ENCODE measurements at places on chromosomes 16 and 17.

DNA sequence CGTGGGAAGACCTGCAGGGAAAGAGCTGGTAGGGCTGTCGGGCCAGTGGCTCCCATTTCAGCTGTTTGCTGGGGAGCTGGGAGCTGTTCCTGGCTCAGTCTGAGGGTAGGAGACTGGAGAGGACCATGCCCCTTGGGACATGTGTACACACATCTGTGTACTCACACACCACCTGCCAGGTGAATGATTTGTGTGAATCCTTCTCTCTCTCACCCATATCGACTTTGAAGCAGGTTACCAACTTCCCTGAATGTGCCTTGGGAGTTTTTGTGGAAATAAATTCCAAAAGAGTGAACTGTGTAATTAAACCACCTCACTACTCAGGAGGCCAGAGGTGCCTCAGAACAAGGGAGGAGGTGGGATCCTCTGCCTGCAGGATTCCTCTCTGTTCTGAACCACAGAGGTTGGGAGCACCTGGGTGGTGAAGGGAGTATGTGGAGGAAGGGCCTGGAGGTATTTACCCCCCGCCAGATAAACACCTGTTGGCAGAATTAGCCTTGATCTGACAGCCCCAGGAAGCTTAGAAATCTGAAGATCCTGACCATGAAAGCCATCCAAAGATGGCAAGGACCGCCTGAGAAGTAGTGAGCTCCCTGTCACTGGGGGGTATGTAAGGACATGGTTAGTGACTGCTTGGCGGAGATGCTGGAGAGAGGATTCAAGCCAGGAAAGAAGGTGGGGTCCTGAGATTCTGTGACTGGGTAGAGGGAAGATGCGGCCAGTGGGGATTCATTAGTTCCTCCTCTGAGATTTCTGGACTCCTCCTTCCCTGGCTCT, 3.3 kb downstream of the ABCC3 start:
- DNase-seq, result no peak

DNA sequence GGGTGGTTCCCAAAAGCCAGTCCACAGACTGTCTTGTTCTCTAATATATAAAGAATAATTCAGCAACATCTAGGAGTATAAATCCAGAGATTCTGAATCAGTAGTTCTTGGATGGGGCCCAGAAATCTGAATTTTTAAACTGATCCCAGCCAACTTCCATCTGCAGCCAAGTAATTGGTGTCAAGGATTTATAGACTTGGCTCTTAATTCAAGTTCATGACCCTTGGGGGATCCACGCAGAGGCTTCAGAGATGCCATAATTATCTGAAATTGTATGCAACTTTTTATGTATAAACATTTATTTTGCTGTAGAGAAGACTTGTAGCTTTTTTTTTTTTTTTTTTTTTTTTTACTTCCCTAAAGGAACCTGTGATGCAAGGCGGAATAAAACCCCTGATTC, 60.6 kb downstream of the HLF start:
- DNase-seq, result no peak

GRCh38 chr17:60926466-60927183, 249.0 kb downstream of the BCAS3 start:
- no peak for DNase-seq

DNA sequence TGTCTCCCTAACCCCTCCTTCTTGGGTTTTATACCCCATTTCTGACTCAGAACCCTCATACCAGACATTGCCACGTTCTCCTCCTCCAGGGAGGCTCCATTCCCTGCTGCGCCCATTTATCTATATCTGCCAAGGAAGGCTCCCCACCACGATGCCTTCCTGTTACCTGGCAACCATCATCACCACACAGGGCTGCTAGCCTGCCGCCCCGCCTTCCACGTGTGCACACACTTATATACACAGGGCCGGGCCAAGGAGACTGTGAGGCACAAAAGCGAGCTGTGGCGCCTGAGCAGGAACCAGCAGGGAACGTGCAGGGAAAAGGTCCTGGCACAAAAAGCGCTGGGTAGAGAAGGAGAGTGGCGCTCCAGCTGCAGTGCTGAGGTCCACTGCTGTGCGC, 261.8 kb downstream of the CBLN1 start:
- DNase-seq, result no peak

- DNase-seq, result no peak
These were observed 38.4 kb upstream of the XYLT1 start for GRCh38 chr16:17509194-17509593.

DNA sequence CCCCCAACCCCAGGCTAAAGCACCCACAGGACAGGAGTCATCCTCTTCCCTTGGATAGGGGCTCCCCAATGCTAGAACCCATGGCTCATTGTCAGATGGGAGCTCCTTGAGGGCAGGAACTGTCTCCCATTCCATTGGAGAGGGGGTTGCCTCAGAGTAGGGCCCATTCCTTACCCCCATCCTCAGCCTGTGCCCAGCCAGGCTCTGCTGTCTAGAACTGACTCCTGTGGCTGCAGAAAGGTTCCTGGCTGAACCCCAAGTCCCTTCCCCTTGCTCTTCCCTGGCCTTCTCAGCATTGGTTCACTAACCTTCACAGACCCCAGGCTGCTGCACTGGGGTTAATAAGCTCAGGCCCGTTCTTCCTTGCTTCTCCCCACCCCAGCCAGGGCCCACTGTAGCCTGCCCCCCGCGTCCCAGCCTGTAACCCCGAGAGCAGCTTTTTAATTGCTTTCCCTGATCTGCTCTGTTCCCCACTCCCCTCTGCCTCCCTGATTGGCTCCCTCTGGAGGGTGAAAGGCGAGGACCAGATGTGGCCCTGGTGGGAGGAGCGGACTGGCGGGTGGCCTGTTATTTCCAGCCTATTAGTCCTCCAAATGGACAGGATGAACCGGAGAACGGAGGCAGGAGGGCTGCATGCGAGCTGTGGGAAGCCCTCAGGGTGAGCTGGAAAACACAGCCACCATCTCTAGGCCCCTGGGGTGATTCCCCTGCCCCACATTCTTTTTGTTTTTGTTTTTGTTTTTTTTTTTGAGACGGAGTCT, 6.0 kb upstream of the GFAP start:
- DNase-seq, result no peak

GRCh38 chr16:57252148-57252721, 7.2 kb downstream of the ARL2BP start:
- no peak for DNase-seq

- DNase-seq, result no peak
These were observed 42.0 kb downstream of the PITPNM3 start for GRCh38 chr17:6514371-6514770.

- no peak for DNase-seq
These were observed 42.5 kb upstream of the CBFA2T3 start for GRCh38 chr16:89019511-89019910.

DNA sequence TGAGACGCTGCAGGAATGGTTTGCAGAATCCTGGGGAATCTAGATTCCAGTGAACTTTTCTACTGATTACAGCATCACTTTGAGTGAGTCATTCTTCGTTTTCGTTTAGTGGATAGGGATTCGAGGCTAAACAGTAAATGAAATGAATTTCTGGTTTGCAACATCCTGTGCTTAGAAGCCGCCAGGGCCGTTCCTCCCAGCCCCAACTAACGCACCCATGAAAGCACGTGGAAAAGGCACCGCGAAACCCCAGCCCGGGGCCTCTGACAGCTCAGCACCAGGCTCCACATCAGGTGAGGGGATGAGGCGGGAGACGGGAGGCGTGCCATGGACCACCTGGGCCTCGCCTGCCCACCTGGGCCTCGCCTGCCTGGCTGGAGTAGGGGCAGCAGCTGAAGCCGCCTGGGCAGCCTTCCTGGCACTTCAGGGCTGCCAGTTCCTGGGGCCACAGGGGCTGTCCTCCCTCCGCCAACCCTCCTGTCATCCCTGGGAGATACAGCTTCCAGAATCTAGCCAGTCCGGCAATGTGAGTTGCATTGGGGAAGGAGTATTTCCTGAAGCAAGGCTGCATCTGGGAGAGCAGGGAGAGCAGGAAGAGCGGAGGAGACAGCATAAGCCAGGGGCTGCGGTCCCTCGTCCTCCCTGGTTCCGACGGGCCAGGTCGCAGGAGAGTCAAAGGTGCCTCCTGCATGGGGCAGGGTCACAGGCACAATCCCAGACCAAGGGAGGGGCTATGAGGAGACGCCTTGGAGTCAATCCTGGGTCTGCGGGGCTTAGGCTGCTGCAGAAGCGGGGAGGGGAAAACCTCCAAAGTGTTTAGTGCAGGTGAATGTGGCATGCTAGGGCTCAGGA, 78.4 kb downstream of the RPH3AL start:
- DNase-seq, result no peak

DNA sequence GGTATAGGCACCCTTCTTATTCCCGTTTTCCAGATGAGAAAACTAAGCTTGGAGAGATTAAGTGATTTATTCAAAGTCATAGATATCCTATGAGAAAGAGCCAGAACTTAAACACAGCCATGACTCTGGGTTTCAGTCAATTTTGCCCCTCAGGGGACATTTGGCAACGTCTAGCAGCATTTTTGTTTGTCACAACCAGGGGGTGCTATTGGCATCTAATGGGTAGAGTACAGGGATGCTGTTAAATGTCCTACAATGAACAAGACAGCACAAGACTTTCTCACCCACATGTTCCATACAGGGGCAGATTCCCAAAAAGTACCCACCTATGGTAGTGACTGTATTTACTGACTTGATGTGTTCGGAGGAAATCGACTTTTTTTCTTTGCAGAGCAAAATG, 4.8 kb upstream of the SHISA9 start:
- DNase-seq, result peak; percentile 10

DNA sequence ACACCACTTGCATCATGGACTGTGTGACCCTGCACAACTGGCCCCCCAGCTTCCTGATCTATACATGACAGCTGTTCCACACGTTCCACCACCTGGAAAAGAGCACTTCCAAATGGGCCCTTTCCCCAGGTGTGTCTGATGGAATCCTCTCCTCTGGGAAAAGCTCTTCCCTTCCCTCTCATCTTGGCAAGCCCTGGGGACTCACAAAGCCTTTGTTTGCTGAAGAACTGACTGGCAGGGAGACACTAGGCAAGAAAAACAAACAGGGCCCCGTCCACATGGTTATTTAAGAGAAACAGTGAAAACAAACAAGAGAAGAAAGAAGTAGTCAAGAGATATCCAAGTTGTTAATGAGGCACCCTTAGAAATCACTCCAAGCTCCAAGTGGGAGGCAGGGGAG, 52.6 kb downstream of the C16orf95 start:
- DNase-seq, result no peak

DNA sequence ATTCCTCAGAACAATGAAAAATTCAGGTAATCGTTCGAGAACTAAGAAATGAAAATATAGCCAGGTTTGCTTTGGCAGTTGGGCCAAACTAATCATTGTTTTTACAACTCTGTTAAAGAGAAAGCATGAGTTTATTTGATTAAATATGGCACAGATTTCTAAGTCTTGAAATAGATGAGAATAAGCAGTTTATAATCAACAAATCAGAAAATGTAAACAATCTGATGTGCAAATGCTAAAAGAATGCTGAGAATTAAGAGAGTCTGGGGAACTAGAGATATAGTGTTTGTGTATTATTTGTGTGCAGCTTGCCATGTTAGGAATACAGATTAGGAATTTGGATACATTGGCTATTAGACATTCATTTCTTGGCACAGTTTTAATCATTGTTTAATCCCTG, 212.5 kb downstream of the TANC2 start:
- no peak for DNase-seq

- DNase-seq, result no peak
These were observed 64.3 kb downstream of the SOCS1 start for GRCh38 chr16:11191665-11192064.

GRCh38 chr17:17820046-17820445, 16.7 kb downstream of the SREBF1 start:
- no peak for DNase-seq

DNA sequence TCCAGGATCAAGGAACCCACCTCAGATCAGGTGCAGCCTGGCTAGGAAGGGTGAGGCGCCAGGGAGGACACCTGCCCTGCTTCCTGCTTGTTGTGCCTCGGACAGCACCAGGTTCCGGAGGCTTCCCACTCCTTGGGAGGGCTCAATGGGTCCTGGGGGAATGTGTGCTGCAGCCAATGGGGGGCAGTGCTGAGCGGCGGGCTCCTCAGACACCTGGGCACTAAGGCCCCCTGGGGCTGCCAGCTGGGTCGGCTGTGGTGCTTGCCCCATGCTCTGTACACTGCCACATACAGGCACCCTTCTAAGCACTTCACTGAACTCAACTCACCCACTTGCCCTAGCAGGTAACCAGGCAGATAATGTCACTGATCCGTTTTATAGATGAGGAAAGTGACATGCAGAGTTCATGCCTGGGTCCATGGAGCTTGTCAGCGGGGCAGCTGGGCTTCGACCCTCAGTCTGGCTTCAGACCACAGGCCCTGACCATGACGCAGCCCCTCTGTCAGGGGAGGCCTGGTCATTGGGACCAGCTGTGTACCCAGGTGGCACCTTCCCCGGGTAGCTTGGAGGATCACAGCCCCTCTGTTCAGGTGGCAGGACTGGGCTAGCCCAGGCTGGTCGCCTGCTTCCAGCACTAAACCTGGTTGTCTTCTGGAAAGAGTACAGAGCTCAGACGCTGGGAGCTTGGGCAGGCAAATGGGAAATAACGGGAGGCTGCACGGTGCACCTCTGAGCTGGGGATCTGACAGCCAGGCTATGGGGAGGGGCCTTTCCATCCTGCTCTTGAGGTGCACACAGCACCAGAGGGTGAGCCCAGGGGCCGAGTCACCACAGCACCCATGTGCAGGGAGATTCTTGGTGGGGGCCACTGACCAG, 8.2 kb downstream of the FN3K start:
- DNase-seq, result no peak

DNA sequence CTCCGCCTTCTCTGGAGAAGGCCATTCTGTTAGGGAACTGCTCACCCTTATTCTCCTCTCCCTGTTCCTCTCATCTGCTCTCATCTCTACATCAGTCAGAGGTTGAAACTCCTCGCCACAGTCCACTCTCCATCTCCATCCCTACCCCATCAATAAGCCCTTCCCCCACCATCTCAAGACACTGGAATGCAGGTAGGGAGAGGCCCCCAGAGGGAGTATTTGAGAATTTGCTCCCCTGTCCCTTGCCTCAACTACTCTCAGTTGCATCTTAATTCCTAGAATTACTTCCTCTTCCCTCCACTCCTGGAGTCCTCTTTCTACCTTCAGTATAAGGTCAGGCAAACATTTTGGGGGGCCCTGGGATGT, 2.0 kb upstream of the AATF start:
- DNase-seq, result no peak

DNA sequence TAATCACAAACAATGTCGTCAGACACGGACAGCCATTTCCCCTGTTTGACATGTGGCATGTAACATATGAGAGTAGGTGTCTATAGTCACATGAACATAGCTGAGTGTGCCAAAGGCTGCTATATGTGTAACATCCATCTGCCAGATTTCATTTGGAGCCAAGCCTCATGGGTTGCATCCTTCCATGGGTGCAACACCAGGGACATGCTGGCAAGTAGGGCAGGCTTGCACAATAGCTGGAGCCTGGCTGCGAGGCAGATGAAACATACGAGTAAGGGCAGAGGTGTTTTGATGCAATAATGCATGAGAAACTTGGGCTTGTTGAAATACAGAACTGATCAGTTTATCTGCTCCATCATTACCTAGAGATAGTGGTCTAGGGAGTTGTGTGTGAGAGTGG, 9.0 kb upstream of the ZNF689 start:
- DNase-seq, result no peak

GRCh38 chr17:49054342-49055092, 57.3 kb downstream of the IGF2BP1 start:
- no peak for DNase-seq

- DNase-seq, result no peak
These were observed 154.2 kb downstream of the VPS53 start for GRCh38 chr17:560432-560873.

All from KG1 (cell line).